ENCODE measurements at places on chromosomes 12 and 14.

- no peak for DNase-seq
Observed at GRCh38 chr12:10398168-10398567, 8.3 kb upstream of the KLRK1 start.

- DNase-seq: no peak
Observed at GRCh38 chr14:34971381-34971780, 11.4 kb upstream of the SRP54 start.

- DNase-seq: peak; percentile 95
Observed at GRCh38 chr12:69534389-69534822, 50.9 kb upstream of the CCT2 start.

DNA sequence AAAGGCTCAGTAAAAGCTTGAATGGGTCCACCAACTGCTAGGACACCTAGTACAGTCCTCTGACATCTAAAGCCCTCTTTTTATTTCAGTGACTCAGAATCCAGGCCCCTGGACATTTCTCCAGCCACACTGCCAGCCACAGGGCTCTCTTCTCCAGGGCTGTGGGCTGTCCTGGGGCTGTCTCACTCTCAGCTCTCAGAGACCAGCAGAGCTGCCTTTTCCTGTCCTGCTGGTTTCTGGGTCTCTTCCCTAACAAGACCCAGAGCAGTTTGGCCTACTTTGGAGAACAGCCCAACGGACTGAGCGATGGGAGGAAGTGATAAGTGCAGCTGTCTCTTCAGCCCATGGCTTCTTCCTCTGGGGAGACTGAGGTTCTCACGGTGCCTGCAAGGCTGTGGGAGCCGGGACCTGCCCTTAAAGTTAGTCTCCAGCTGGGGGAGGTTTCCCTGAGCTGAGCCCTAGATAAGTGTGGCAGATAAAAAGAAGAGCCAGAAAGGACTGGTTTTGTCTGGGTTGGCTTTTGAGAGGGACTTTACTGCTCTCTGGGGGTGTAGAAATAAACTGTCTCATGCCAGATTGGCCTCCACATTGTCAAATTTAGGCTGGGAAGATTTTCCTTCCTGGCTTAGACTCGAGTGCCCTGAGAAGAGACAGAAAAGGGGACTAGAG lies 979.8 kb downstream of the VRK1 start:
- DNase-seq: no peak

- DNase-seq: no peak
Observed at GRCh38 chr12:21715386-21715785, 57.7 kb upstream of the LDHB start.

DNA sequence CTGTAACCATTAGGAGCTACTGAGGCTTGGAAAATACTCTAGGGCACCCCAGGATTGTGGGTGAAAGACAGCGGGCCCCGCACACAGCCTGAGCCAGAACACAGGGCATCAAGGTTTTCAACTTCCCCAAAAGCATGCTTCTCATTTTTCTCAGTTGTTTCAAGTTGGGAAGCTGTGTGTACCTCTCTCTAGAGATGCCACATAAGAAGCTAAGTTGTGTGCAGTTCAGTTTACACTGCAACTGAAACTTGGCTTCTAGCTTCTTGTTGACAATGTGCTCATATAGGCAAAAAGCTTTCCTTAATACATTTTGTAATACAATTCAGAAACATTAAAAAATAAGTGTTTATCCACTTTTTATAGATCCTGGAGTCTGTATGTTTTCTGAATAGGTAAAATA lies 88.1 kb upstream of the PTPRR start:
- DNase-seq: no peak

DNA sequence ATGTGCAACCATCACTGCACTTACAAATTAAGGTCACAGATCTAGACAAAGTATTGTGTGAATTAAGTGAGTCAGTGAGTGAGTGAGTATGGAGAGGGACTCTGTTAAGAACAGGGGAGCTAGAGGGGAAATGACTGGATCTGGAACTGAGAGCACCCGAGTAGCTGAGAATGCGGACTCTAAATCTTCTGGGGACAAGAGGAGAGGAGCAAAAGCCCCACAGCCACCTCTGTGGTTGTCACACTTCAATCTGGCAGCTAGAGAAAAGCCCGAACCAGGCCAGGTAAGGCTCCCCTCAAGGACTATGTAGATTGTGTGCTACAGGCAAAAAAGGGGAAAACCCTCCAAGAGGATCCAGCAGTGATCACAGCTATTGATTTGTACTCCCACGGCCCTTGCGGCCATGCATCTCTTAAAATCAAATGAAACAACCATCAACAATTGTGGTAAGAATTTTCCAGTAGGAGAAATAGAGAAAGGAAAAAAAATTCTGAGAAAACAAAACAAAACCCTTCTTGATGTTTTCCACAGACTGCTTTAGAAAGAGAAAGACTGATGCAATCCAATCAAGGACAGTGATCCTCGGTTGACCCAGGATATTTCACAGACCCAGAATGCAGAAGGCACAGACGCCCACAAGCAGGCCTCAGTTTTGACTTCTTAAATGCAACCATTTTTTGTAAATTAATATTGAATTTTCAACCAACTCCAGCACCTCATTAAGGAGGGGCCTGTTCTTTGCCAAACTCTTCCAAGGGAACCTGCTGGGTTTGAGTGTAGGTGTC lies 109.6 kb downstream of the SLC38A6 start:
- DNase-seq: no peak

GRCh38 chr14:64722842-64723447 lies 18.7 kb downstream of the PLEKHG3 start:
- DNase-seq: no peak

- no peak for DNase-seq
Observed at GRCh38 chr12:18696971-18697602, 40.7 kb downstream of the PLCZ1 start.

- no peak for DNase-seq
Observed at GRCh38 chr14:64928239-64929013, 14.1 kb downstream of the GPX2 start.

GRCh38 chr12:2247596-2247995 lies 194.8 kb downstream of the CACNA1C start:
- no peak for DNase-seq

GRCh38 chr14:66228267-66228970 lies 257.8 kb upstream of the CCDC196 start:
- no peak for DNase-seq

DNA sequence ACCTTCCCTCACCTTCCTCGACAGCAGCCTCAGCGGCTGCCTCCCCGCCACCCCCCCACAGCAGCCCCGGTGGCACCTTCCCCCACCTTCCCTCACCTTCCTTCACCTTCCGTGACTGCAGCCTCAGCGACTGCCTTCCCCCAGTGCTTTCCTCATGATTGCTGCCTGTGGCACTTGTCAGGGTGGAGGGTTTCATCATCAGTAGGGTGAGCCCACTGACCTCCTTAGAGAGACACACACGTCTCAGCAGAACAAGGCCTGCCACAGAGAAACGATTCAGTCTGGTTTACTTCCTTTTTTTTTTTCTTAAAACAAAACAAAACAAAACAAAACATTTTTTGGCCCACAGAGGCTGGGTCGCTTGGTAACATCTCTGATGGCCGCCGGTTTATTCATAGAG lies 75.0 kb downstream of the EP400 start:
- no peak for DNase-seq

DNA sequence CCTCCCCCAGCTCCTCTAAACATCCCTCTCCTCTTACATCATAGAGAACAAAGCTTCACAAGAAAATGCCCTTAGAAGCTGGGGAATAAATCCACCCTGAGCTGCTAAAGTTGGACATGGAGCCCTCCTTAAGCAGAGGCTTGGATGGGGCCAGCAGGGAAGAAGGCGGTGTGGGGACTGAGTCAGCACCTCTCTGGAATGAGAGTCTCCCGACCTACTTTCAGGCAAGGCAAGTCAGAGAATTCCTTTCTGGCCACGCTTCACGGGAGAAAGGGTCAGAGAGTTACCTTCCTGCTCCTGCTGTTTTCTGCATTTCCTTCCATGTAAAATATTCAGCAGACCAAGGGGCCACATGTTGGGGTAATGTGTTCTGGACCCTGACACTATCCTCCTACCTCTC lies 113.3 kb upstream of the PRB2 start:
- no peak for DNase-seq

- DNase-seq: peak; percentile 17
Observed at GRCh38 chr14:32472512-32473463, 143.7 kb downstream of the AKAP6 start.

GRCh38 chr12:68871396-68871795 lies 61.6 kb downstream of the CPM start:
- DNase-seq: no peak

DNA sequence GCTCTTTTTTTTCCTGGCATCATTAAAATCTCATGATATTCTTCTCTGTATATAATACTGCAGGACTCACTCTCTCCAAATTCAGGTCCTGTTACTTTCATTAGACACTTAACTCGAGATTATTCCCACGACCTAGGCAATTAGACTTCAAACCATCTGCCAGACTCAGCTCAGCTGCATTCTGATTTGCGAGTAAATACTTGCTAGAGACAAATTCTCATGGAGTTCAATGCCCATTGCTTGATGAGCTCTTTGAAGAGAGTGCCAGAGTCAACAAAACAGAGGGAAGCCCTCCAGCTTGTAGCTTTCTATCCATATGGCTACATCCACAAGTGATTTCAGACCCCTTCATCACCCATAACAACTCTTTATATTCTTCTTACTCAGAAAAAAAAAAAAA lies 88.3 kb downstream of the GTF2A1 start:
- DNase-seq: no peak

DNA sequence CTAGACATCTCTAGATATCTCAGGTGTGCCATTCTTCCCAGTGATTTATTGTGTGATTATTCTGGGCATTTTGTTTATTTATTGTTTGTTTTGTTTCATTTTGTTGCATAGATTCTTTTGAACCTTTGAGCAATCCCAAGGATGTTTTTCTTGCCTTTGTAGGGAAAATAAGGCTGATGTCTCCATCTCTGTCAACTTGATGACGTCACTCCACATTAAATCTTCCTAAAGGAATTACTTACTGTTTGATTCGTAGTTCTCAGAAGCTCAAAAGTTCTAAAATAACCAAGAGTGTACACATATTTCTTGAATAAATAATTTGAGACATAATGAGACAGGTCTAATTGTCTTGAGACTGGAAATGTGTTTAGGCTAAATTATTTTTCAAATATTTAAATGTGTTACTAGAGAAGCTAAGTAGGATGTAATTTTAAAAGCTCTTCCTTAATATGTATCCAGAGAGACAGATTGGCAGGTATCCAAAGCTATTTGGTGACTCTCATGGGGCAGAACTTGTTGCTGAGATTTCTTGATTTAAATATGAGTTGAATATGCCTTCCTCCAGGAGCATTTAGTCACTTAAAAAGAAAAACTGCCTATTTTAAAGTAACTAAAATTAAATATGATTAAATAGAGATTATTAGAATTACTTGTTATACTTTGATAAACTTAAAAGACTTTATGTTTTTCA lies 128.7 kb downstream of the CNTN1 start:
- DNase-seq: no peak

GRCh38 chr14:51981218-51981854 lies 8.0 kb upstream of the RTRAF start:
- DNase-seq: no peak

DNA sequence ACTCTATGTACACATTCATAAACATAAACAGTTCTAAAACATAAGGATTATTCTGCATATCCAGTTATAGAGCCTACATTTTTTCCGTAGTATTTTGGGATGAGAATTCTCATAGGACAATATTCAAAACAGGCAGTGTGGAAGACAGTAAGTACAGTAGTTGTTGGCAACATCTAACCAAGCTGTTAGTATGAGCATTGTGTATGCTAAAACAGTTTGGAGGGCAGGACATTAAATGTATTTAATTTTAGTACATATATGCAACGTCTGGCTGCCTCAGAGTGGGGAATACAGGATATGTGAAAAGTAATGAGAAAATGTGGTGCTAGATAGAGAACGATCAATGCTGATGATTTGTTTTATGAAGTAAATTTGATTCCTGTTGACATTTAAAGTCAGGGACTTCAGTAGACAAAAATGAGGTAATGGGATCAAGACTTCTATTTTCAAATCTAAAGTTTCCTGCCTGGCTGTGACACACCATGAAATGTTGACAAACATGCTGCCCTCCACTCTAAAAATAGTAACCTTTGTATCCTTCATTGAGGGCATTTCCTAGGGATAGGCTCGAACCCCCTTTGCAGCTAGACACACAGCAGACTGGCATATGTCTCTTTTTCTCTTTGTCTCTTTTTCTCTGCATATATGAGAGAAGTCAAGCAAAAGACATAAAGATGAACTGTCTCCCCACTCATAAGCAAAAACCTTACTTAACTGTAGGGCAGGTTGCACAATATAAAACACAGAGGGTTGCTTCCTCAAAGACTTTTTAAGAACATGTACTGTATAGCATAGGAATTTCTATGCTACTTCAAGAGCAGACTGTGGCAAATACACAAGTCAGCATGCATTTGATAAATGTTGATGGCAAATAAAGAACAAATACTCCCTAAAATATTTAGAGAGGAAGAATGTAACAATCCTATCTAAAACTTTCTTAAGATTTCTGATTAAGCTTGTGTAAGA lies 75.5 kb upstream of the GTF2A1 start:
- DNase-seq: no peak

GRCh38 chr14:39107591-39107996 lies 4.6 kb upstream of the SEC23A start:
- no peak for DNase-seq

DNA sequence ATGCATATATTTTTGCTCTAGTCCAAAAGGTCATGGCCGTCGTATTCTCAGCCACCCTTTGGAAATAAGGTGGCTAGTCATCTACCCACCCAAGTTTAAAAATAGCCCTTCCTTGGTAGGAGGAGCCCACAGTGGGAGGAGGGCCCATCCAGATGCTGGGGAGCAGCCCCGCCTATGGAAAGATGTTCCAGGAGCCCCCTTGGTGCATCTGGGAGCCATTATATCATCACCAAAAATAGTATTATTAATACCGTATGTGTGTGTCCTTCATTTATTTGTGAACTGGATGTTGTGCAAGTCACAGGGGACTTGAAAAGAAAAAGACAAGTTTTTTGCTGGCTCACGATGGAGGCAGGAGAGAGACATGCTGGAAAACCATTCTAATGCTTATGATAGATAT lies 34.0 kb downstream of the EMP1 start:
- no peak for DNase-seq

- DNase-seq: no peak
Observed at GRCh38 chr12:40534828-40535227, 157.4 kb upstream of the CNTN1 start.

- no peak for DNase-seq
Observed at GRCh38 chr12:23895792-23896218, 53.7 kb downstream of the SOX5 start.

DNA sequence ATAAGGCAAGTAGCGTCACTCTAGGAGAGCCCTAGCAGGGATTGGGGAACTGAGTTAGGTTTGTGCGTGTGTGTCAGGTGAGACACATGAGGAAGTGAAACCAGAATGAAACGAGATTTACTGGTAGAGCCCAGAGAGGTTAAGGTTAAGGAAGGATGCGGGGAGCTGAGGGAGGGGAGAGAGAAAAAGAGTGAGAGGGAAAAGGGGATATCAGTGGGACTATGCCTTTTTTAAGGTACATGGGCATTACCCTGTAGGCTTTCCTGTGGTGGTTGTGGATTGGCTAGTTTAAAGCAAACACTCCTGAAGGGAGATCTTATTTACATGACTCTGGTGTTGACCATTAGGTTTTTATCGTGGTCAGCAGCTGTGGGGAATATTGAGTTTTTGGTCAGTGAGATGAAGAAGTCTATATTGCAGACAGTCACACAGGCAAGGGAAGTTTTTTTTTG lies 13.9 kb downstream of the ZDHHC17 start:
- no peak for DNase-seq
